ENCODE measurements at places on chromosomes 11 and 22.
A peak's percentile ranks its signal among the peaks of the same experiment; 100 is the strongest.

DNA sequence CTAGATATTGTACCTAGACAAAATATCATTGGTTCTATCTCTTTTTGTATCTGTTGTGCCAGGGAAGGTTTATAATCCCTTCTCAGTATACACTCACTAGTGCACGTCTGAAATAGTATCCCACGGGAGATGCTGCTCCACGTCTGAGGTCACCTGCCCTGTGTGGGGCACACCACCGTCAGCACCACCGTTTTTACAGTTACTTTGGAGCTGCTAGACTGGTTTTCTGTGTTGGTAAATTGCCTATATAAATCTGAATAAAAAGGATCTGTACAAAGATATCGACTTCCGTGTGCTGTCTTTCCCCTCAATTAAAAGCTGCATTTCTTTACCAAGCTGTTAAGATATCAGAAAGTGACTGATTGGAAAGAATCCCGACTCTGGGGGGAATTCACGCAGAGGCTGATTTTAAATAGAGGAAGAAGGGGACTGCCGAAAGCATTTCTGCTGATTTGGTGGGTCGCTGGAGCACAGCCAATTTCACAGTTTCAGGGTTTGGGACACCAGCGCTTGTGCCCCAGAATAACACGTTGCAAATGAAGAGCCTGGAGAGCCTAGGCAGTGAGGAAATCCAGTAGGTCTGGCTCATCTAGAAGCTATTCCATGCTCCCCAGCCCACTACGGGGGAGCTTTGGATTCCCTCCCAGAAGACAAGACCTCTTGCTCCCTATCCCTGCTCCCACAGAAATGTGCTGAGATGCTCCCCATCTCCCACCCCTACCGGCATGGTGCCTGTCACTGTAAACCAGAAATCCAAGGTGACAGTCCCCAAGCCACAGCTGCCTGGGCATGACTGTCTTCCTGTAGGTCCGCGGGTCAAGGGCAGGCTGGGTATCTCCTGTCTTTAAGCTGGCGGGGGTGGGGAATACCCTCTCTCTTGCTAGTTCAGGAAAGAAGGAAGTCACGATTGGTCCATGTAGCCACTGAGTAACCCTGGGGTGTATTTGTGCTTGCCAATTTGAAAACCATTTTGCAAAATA is 12.7 kb upstream of the MYO18B start:
- no peak for DNase-seq

DNA sequence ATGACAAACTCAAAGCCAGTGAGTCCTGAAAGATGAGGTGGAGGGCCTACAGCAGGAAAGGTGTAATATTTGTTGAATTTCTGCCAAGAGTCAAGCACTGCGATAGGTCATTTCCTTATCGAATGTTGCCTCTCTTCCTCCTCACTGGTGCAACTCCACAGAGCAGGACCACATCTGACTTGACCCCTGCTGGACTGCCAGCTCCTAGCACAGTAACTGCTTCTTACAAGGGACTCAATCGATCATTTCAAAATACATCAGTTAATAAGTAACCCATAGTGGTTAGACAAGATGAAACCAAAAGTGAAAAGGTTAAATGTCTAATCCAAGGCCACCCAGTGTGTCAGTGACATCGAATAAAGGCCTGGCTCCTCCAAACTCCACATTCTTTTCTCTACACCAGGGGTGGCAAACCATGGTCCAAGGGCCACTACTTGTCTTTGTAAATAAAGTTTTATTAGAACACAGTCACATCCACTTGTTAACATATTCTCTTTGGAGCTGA is 98.5 kb upstream of the CSNK2A3 start:
- no peak for DNase-seq

DNA sequence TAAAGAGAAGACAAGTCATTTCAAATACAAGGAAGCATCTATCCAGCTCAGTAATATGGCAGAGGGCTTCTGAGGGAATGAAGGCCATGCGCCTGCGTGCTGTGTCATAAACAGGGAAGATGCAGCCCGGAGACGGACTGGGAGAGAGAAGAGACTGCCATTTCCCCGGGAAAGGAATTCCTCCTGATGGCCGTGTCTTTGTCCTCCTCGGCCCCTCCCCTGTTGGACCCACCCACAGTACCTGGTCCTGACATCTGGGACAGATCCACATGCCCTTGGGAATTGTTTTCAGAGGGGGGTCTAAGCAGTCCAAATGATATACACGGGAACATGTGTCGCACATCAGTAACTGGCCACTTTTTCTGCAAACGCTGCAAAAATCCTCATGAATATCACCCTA is 15.5 kb downstream of the LARGE2 start:
- DNase-seq, result no peak

DNA sequence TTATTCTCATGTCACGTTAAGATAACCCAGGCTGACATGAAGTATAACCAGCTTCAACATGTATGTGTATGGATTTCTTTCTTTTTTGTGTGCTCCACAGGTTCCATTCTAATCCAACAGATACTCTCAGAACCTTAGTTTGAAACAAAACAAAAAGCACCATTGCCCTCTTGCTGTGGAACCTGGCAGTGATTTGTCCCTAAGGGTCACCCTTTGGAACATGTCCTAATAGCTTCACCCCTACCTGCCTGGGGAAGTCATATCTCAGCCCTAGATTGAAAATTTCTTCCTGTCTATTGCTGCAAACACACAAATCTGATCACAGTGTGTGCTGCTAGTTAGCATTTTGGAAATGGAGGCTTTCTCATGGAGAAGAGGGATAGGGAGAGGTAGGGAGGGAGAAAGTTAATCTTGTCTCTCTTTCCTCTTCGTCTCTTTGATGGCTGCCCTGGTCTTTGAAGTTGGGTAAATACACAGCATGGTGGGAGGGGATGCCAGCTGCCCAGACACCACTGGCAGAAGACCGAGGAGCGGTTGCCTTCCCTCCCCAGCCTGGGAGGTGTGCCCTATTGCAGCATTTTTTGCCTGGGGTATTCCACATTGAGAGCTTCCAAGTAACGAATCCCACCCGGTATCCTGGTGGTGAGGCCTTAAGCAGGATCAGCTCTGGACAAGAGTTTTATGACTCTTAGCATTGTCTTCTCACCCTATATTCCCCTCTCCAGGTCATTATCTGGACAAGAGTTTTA is 11.6 kb upstream of the CADM1 start:
- no peak for DNase-seq

DNA sequence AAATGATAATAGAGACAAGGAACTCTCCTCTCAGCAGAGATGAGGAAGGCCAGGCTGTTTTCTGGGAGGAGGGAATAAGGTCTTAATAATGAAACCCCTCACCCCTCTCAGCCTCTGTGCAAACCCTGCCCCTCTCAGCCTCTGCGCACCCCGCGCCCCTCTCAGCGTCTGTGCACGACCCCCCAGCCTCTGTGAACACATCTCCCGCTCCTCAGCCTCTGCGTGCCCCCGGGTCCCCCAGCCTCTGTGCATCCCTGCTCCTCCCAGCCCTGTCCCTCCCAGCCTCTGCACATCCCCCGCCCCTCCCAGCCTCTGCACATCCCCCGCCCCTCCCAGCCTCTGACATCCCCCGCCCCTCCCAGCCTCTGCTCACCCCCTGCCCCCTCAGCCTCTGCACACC is 837.8 kb downstream of the TBC1D22A start:
- DNase-seq, result no peak

- no peak for DNase-seq
Measured at GRCh38 chr22:37197451-37198257, 9.6 kb upstream of the C1QTNF6 start.

DNA sequence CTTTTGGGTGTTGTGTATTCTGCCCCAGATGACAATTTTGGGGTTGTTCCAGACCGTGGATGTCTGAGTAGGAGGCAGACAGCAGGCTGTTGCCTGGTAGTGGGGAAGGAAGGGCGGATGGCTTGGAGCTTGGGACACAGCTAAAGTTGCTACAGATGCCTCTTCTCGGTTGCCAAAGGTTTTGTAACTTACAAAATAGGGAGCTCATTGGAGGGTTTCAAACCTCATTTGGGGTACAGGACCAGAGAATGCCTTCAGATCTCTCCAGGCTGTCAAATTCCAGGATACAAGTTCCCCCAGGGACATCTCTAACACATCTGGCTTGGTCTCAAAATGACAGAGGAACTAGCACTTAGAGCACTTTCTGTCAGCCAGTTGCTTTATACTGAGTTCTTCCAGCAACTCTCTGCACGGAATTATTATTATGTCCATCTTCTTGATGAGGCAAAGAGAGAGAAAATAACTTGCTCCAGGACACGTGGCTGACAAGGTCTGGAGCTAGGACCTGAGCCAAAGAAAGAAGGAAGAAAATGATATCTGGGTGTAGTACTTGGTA is 56.0 kb downstream of the SLC1A2 start:
- peak; percentile 60 for DNase-seq

DNA sequence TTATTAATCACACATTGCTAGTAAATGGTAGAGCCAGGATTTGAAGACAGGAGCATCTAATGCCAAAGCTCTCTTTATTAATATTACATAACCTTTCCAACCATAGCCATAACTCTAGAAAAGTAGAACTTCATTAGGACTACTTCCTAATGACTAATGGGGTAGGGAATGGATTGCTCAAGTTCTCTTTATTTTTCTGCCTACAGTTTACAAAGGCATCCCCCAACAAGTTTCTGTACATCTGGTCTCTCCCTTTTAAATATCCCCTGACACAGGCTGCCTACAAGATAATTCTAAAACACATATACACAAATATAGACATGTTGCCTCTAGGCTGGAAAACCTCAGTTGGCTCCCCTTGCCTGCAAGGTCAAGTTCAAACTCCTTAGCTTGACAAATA is 534.9 kb downstream of the SOX6 start:
- peak; percentile 61 for DNase-seq

DNA sequence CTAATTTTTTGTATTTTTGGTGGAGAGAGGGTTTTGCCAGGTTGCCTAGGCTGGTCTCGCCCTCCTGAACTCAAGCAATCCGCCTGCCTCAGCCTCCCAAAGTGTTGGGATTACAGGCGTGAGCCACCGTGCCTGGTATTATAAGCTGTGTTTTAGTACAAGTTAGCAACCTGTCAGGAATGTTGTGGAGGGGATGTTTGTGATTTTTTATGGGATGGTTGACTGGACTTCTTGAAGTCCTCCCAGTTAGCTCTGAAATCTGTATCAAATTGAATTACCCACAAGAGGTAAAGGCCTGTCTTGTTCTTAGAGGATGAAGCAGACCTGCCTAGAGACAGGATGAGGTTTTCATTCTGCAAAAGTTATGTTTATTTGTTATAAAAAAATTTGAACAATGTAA is 34.1 kb upstream of the IL18BP start:
- DNase-seq, result no peak

- DNase-seq, result no peak
Measured at GRCh38 chr11:101445761-101446160, 138.0 kb downstream of the TRPC6 start.

DNA sequence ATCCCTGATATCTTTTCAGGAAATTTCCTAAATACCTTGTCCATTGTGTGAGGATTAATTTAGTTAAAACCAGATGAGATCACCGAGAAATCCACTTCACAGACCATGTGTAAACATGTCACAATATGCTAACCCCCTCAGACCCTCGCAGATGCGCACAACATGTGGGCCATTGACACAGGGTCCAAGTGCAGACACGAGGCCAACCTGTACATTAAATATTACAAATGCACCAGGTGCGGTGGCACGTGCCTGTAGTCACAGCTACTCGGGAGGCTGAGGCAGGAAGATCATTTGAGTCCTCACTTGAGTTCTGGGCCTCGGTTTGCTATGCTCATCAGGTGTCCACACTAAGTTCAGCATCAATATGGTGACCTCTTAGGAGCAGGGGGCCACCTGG is 9.9 kb upstream of the TMPRSS4 start:
- DNase-seq, result no peak

DNA sequence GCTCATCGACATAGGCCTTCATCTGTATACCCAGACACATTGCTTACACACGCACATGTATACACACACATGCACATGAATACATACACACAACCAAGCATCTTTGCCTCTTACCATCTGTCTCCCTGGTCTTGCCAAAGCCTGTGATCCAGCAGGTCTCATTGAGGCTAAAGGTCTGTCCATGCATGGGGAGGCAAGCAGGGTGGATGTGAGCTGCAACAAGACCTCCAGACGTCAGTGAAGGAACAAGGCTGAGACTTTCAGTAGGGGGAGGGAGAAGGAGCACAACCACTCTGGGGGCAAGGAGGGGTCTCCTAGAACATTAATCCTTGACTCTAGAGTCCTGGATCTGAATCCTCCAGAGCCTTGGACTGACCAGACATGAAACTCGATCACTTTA is 23.7 kb downstream of the TMPRSS13 start:
- no peak for DNase-seq

GRCh38 chr11:87081358-87081757 is 43.6 kb downstream of the TMEM135 start:
- DNase-seq, result no peak

DNA sequence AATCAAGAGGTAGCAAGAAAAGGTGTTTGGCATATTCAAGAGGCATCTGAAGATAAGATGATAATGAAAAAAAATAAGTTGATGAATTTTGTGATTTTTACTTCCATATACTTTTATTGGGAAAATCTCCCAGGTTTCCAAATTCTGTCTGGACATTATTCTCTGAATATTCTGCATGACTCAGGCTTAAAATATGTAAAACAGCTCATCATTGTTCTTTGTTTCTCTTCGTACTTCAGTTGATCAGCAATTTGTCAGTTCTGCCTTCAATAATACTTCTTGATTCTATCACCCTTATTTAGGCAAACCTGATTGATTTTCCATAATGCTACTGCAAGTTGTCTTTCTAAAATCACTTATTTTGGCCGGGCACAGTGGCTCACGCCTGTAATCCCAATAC is 30.2 kb downstream of the GTF2H1 start:
- DNase-seq, result no peak

- DNase-seq, result peak; percentile 65
Measured at GRCh38 chr11:134224710-134225664, 516 bp downstream of the VPS26B start.

GRCh38 chr22:29716814-29717545 is 2.8 kb upstream of the CABP7 start:
- peak; percentile 23 for DNase-seq

- DNase-seq, result no peak
Measured at GRCh38 chr11:2525941-2526807, 81.4 kb downstream of the KCNQ1 start.

GRCh38 chr11:30023074-30023473 is 6.2 kb upstream of the KCNA4 start:
- DNase-seq, result no peak

DNA sequence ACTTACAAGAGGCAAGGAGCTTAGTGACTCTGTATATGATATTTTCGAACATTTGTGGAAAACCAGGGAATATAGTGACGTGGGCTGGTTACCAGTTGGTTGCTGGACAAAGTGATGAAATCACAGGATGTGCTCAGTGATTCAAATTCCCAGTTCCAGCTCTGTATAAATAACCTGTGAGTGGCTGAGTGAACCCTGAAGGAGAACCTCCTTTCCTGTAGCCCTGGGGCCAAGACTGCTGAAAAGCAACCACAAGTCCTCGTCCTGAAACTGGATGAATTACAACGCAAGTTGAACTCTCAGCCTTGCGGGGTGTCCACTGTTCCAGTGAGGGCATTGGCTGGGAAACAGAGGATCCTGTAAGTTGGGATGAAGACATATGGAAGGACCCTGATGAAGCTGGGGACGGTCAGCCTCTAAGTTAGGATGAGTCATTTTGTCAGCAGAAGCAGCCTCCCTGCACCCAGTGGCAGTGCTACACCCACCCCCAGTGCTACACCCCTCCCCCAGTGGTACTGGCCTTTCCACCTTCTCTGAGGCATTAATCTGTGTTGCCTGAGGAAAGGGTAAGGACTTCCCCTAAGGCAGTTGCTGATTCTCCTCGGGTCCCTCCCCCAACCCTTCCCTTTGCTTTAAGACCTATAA is 22.0 kb upstream of the CD81 start:
- DNase-seq, result no peak

GRCh38 chr11:73342633-73343032 is 33.6 kb upstream of the RELT start:
- DNase-seq, result no peak
